Left hindlimb (tissue), 1 donor: ENCODE measurements at places on chromosomes 6 and 20.

DNA sequence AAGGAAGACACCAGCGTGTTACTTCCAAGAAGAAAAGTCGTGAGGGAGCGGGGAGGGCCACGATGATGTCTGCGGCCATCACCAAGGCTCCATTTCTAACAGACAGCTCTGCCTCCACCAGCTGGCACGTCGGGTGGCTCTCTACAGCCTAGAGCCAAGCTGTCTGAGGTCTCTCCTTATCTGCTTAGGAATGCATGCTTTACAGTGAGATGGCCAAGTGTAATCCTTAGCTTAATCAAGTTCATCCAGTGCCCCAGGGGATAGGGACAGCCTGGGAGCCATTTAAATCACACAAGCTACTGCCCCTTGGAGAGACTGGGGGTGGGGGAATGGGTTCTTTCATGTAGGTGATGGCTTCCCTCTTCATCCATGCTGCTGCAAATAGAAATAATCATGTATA lies 213.8 kb upstream of the CST7 start:
- DNase-seq: no peak

GRCh38 chr6:32895006-32895345 lies 41.0 kb downstream of the PSMB9 start:
- no peak for DNase-seq

DNA sequence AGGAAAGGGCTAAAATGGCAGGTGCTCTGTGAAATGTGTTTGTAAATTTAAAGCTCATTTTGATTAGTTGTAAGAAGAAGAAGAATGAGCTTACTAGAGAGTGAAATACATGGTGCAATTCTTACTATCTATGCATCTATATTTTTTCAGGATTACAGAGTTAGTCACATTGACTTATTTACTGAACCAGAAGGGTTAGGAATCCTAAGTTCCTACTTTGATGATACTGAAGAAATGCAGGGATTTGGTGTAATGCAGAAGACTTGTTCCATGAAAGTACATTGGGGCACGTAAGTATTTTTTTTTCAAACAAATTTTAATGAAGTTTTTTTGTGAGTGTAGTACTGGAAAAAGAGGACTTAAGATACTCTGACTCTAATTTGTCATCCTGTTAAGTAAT lies 99.3 kb downstream of the RTN4IP1 start:
- no peak for DNase-seq

DNA sequence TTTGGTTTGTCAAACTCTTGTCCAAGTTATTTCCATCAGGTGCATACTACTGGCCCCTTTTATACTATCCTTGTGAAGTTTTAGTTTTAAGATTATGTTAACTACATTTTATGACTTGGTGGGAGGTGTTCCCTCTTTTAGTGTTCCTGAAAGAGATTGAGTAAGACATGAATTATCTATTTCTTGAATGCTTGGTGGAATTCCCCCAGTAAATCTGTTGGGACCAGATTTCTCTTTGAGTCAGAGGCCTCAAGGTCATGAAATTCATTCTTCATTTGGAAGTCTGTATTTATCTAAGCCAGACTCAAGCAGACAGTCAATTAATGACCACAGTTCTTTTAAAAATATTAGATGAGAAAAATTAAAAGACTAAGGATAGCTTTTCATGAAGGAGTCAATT lies 81.3 kb downstream of the MOXD1 start:
- DNase-seq: no peak

DNA sequence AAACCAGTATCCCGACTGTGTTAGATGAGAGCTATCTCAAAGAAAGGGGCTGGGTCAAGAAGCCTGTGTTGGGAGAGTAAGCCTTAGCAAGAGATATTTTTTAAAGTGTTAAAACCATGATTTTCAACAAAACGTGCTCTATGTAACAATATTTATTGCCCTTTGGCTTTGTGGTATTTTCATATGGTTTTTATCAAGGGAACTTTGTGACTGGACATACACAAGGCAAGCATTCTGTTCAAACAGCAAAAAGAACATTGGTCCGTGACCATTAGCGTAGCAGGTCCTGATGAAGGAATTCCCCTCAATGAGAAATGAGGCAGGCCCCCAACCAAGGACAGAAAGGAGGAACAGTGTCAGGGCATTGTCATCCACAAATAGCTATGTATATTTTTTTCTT lies 222.6 kb downstream of the MYLK4 start:
- no peak for DNase-seq

GRCh38 chr20:36775196-36775595 lies 1.6 kb upstream of the DSN1 start:
- no peak for DNase-seq

- DNase-seq: no peak
Measured at GRCh38 chr6:42896178-42896719, 16.8 kb downstream of the RPL7L1 start.

DNA sequence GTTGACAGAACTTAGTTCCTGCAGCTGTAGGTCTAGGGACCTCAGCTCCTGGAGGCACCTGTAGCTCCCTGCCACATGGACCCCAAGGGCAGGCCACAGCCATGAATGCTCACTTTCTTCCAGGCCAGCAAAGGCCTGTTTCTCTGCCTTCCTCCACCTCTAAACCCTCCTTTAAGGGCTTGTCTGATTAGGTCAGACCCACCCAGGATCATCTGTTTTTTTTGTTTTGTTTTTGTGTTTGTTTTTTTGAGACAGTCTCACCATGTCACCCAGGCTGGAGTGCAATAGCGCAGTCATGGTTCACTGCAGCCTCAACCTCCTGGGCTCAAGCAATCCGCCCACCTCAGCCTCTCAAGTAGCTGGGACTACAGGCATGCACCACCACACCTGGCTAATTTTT lies 11.5 kb upstream of the BCAS4 start:
- no peak for DNase-seq

GRCh38 chr20:58135441-58136148 lies 92.9 kb downstream of the ANKRD60 start:
- peak; percentile 67 for DNase-seq

GRCh38 chr20:6081236-6081635 lies 27.4 kb upstream of the LRRN4 start:
- DNase-seq: no peak

GRCh38 chr6:7201732-7202541 lies 94.2 kb downstream of the RREB1 start:
- no peak for DNase-seq

DNA sequence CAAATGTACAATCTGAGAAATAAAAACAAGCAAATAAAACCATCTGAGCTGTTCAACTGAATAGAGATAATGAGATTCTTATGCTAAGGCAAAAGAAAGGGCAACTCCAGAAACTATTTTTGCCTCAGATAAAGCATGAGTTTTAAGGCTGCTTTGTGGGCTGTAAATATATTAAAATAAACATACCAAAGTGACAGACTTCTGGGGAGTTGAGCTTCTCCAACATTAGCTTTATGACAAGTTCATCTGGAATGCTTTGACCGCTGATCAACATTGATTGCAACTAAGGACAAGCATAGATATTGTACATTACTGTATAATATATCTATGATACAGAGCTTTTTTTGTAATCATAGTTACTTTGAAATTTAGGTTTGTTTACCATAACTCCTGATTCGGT lies 19.3 kb downstream of the AK9 start:
- DNase-seq: no peak

GRCh38 chr6:121890307-121890910 lies 455.0 kb downstream of the GJA1 start:
- no peak for DNase-seq

- no peak for DNase-seq
Measured at GRCh38 chr6:119602215-119603178, 252.9 kb upstream of the MAN1A1 start.
